ENCODE measurements at places on chromosomes 4 and X.
A peak's percentile ranks its signal among the peaks of the same experiment; 100 is the strongest.

GRCh38 chr4:5200513-5200912 is 149.2 kb downstream of the STK32B start:
- no peak for DNase-seq

GRCh38 chr4:169927280-169927679 is 98.9 kb downstream of the MFAP3L start:
- no peak for DNase-seq

DNA sequence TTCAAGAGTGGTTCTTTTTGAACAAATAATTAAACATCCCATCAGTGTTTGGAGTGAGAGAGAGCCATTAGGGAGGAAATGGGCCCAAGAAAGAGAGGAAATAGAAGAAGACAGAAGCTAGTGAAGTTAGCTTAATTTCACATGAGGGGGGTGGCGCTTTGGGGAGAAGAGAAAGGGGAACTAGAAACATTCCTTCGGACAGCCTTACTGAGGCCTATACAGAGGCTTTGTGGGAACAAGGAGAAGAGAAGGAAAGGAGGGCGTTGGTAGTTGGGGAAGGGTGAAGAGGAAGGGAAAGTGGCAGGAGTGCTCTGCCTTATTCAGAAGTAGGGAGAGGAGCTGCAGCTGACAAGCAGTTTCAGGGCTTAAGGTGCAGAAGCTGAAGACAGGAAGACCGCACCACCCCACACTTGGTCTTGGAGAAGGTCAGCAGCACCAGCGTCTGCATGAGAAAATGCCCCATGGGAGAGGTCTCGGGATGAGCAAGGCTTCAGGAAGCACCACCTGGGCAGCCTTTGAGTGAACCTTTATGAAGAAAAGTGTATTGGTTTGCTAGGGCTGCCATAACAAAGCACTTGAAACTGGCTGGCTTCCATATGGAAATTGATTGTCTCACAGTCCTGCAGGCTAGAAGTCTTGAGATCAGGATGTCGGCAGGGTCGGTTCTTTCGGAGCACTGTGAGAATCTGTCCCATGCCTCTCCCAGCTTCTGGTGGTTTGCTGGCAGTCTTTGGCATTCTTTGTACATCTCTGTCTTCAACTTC is 85.1 kb downstream of the KIT start:
- DNase-seq = no peak

- peak; percentile 49 for DNase-seq
Measured at GRCh38 chrX:131827935-131828334, 195.2 kb upstream of the STK26 start.

GRCh38 chrX:100645106-100645505 is 1.1 kb downstream of the SRPX2 start:
- DNase-seq = no peak

GRCh38 chrX:23883737-23884354 is 23.9 kb downstream of the APOO start:
- DNase-seq = no peak

- DNase-seq = peak; percentile 45
Measured at GRCh38 chr4:140234697-140235060, 80.7 kb upstream of the MAML3 start.

DNA sequence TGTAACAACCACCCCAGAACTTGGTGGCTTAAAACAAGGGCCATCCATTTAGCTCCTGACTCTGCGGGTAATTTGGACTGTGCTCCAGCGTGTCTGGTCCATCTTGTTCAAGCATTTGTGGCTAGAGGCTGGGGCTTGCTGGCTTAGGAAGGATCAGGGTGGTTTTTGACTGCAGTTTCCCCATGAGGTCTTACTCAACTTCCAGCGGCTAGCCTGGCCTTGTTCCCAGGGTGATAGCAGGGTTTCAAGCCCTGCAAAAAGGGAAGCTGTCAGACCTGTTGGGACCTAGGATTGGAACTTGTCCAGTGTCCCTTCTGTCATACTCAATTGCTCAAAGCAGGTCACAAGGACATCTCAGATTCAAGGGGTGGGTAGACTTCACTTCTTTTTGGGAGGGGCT is 205.9 kb downstream of the STIM2 start:
- DNase-seq = no peak

DNA sequence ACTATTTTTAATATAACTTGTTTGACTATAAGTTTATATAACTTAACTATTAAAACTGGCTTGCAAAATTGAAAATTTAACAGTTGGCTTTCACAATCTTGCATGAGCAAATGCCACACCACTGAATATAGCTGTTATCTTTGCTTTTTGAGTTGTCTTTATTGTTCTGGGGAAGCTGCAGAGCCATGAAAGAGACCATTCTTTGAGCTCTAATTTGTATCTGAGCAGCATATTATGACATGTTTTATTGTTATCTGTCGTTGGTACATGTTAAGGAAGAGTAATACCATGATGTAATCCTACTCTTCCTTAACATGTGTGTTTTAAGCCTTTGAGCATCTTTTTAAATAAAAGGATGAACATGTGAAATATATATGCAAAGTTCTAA is 97.1 kb upstream of the ANK2 start:
- DNase-seq = no peak

DNA sequence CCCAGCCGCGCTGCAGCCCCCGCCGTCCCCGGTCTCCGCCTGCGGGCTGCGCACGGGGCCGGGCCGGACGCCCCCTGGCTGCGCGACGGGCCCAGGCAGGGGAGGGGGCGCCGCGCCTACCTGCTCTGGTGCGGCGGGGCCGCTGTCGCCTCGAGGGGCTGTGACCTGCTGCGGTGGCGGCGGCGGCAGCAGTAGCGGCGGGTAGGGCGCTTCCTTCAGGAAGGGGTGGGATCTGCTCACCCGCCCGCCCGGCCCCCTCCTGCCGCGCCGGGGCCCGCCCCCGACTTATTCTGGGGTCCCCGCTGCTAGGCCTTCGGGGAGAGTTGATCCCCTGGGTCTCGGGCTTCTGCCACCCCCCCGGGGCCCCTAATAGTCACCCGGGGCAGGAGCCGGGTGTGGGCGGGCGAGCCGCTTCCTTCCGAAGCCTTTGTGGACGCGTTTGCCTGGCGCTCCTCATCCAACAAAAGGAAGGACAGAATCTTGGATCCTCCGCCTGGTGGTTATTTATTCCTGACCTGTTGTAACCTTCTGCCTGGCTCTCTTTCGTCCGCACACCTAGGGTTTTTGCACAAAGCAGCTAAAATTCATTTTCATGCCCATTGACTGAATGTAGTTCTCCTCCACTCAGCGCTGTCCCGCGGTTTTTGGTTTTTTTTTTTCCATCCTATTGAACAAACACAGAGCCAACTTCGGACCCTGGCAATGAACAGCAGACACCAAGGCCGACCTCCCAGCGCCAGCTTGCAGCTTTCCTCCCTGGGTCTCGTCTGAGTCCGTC is at the start of gene TMEM150C:
Gene TMEM150C (minus strand): TSS at position 203 of the 778 bp plus-strand sequence. CDS start 57,331 bp downstream, outside the sequence.
- DNase-seq = no peak

DNA sequence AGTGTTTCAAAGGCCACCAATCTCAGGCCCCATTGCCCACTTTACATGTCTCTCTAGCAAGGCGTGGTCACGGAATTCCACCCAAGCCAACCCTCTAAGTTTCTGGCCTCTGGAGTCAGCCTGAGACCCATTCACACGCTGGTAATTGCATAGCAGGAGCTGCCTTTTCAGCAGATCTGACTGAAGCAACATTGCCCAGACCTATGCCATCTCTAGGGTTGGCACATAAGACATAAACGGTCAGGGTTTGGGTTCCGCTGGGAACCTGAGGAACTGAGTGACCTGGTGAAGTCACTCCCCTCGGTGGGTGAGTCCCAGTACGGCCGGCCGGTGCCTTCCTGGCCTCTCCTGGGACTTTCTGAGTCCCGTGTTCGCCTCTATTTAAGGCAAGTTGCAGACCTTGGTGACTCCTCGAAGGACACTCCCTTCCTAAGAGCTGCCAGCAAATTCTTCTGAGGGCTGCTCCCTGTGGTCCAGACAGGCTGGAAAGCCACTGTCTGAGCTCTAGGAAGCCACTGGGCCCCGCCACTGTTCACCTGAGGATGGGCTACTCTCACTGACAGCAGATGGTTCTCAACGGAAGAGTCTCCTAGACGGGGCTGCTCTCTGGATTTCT is 15.9 kb downstream of the CTAG1A start:
- DNase-seq = no peak

DNA sequence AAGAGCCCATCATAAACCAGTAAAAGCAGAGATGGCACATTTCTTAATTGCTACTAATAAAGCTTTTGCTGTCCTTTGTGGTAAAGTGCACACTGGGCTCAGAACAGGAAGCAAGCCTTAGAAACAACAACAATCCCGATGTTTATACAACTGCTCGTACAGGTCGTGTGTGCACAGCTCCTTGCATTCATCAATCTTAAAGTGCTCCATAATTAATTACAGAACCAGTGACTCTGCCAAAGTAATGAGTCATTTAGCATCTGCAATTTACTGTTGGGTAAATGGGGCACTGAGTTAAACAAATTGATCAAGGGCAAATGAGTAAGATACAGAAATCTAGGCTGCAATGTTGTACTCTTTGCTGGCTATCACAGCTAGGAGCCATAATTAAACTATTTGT is 61.3 kb upstream of the TXK start:
- no peak for DNase-seq

GRCh38 chrX:98357146-98357545 is 1473.4 kb downstream of the RPA4 start:
- DNase-seq = no peak

DNA sequence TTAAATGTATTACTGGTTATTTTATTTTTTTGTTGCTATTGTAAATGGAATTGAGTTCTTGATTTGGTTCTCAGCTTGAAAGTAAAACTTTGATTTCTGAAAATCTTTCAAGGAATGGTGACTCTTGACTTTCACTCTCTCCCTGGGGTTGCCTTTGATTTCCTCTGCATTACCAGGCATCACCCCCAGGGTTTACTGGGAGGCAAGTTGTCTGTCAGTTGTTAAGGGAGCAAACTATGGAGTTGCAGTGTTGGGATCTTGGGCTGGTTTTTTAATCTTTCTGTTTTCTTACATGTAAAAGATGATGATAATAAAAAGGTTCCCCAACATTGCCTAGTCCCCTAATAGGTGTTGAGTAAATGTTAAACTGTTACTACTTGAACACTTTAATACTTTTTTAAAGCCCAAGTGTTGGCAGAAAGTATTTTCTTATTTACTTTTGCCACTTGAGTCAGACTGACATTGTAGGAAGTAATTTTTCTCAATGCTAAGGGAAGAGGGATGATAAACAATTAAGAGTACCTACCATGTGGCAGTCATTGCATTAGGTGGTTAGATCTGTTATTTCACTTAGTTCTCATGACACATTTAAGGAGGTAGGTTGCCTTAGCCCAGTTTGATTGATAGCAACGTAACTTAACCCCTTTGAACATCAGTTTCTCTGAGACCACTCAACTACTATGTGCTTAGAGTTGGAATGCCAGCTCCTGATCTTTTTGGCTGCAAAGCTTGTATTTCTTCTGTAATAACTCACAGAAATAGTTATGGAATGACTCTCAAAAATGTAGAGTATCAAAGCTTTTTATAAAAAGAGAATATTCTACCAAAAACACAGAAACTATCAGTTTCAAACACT is 67.1 kb downstream of the DCLK2 start:
- no peak for DNase-seq

DNA sequence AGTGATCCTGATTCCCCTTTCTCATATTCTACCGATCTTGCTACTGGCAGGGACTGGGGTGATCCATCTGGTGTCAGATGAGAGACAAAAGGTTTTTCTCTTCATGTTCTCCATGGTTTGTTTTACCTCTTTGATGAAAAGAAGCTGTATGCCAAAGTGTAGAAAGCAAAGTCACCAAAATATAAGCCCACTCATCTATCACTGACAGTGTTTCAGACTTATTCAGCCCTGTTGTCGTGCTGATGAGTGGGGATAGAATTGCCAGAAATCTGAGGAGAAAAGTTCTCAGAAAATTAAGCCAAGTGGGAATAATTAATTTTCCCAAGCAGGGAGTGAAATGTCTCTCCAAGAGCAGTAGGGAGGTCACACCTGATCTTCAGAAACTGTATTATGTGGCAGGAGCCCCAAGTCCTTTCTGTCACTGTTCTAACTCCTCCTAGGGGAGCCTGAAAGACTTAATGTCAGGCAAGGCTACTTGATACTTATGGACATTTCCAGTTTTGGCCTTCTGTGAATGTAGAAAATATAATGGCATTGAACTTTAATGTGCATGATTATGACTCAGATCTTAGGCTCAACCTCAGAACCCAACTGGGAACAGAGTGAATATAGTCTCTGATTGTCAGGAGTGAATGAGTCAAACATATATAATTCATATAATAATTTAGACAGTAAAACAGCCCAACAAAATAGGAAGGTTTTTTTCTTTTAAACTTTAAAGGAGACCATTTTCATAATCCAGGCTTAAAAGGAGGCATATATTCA is 298.1 kb downstream of the ANKRD50 start:
- DNase-seq = no peak

All from activated CD8-positive, alpha-beta memory T cell treated with anti-CD3 and anti-CD28 coated beads, Interleukin-2, amount 10 ng/mL, durations not matched to agents 7 days and 5 days (primary cell).